Astrocyte (in vitro differentiated cells and primary cell): ENCODE measurements at places on chromosomes 4 and X. TPM values are rescaled to one million over a fixed set of nuclear protein-coding genes. Genes with fewer than 3 reads are reported as not detected.

The ENPEP gene
- 0.67 and 1.7 TPM in 2 replicates for total RNA-seq

The TMEM129 gene
- total RNA-seq: 26.8 and 29.3 TPM in 2 replicates

The AFM gene
- total RNA-seq: not detected in 2 replicates

The ANTXR2 gene
- total RNA-seq: 29.8 and 34.7 TPM in 2 replicates

The PDE5A gene
- total RNA-seq: 2.2 and 3.6 TPM in 2 replicates

The SOWAHB gene
- total RNA-seq: 6.2 and 6.8 TPM in 2 replicates

The ASB5 gene
- 0.43 and 0.65 TPM in 2 replicates for total RNA-seq

The RAB41 gene
- total RNA-seq: not detected in 2 replicates

The PRDM8 gene
- 0.19 and 0.25 TPM in 2 replicates for total RNA-seq

The NSG1 gene
- 6.7 and 10.6 TPM in 2 replicates for total RNA-seq

The TLR6 gene
- 3.1 and 3.8 TPM in 2 replicates for total RNA-seq
